CD4-positive, alpha-beta T cell treated with Interleukin-2 at 100 ng/mL for 4 hours (primary cell): ENCODE measurements at places on chromosomes 16 and 17.

DNA sequence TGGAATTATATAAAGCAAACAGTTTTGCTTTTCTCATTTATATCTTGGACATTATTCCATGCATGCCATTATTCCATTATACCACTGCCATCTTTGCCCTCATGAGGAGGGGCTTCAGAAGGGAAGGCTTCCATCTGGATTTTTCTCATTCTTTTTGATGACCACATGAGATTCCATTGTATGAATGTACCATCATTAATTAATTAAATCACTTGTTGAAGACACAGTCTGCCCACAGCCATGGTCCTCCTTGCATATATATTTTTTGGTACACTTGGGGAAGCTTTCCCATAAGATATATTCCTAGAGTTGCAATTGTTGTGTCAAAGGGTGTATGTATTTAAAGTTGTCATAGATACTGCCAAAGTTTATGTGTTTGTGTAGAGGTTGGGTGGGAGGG is 7.1 kb downstream of the ARL4D start:
- no peak for DNase-seq

DNA sequence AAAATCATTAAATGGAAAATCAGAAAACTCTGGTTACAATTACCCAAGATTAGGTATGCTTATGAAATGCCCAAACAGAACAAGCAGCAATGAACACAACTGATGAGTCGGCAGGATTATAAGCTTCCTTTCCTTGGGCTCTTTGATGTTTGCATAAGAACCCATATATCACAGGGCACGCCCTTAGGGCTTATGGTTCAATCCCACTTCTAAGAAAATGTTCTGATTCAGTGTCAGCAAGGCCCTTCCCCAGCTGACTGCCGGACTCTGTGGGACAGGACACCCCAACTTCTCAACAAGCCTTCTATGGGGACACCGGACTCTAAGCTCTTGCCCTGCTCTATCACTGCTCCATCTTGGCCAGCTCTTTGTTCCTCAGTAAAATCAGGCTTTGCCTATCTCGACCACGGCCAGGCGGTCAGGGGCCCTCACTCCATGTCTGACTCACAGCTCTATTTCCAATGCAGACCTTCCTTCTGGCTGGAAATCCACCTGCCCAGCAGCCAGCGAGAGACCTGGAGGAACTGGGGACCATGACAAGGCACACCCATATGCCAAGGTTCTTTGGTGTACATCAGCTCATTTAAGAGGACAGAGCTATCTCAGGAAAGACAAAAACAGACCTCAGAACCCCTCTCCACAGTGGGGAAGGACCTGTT is 26.8 kb downstream of the LITAFD start:
- peak; percentile 29 for DNase-seq

DNA sequence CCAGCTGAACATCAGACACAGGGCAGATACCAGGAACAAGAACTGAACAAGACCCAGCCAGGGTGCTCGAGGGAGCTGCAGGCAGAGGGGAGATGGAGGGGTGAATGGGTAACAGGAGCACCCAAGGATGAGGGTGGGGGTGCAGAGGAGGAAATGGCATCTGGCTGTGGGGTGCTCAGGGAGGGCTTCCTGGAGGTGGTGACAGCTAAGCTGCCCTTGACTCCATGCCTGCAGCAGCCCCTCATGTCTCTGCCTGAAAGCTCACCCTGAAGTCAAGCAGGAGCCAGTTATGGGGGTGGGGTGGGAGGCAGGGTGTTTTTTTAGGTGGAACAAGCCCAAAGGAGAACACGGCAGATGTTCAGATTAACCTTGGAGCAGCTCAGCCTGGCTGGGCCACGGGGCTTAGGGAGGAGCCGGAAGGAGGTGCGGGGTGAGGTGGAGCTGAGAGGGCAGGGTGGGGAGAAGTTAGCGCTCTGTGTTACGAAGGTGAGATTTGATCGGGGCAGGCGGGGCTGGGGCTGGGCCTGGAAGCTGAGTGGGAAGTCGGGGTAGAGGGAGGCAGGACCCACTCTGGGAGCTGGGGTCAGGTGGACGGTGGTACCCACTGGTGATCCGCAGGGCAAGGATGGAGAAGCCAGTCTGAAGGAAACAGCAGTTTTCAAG is 143.0 kb downstream of the ENGASE start:
- no peak for DNase-seq

DNA sequence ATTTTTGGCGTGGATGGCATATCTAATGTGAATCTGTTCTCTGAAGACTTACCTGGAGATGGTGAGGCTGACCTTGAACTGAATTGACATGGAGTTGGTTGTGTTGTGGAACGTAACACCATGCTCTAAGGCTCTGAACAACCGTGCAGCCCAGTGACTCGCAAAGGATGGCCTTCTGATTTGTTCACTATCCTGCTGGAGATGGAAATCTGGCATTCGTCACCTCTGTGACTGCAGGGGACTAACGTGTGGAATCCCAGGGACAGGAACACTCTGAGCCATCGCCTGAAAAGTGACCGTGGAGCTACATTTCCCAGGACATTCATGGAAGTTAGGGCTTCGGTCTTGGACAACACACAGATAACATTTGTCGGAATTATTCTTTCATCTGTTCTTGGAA is 61.1 kb downstream of the BANP start:
- DNase-seq = no peak

GRCh38 chr17:72350073-72350472 is 229.3 kb downstream of the SOX9 start:
- DNase-seq = no peak

DNA sequence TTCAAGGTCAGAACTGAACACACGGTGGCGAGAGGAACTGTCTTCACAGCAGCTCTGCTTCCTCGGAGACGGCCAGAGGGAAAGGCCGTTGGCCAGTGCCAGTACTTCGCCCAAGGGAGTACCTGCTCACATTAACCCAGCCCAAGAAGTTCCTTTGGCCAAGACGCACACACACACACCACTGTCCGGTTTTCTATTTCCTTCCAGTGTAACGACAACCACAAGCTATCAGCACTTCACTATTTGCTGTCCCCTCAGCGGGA is 744 bp upstream of the GGNBP2 start:
- peak; percentile 15 for DNase-seq

GRCh38 chr17:48406936-48407567 is 23.0 kb downstream of the SKAP1 start:
- DNase-seq = no peak

DNA sequence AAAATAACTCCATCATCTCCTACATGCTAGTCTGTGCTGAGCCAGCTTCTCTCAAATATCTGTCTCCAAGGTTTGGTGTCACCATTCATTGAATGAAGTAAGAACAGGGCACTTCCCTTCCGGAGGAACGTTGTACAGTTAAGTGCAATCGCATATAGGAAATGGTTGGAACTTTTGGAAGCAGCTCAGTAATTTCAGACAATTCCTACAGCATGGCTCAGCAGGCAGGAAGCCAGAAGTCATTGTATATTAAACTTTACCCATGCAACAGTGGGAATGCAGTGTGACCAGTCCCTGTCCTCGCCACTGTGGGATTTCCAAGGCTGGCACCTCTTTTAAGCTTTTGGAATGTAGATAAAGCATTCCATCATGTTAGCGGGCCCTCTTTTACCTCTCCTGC is 51.1 kb upstream of the MYH2 start:
- DNase-seq = no peak

DNA sequence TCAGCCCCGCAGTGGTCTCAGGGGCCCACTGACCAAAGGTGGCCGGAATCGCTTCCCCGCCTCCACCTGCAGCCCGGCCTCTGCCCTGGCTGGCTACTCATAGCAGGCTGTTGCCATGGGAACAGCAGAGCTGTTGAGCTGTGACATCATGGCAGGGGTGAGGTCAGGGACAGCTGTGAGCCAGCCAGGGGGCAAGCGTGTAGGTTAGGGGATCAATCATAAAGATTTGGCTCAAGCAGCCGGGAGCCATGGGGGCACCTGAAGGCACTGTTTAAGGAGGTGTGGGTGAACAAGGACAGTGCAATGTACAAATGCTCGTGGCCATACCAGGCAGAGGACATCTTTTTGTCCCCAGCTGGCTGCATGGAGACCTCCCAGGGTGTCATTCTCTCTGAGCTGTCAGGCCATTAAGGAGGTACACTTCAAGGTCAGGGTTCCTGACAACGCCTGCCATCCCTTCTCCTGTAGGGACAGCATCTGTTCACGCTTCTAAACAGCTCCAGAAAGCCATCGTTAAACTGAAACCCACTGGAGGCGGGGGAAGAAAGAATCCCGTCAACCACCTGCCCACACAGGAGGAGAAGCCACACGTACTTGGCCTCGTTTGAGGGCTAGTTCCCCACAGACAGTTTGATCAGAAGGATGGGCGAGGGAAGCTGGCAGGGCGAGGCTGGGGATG is at the start of gene CEP295NL:
Gene CEP295NL, minus strand, starts transcription at position 101 of the 679 bp plus-strand sequence. CDS start 1,373 bp downstream, outside the sequence.
- no peak for DNase-seq

DNA sequence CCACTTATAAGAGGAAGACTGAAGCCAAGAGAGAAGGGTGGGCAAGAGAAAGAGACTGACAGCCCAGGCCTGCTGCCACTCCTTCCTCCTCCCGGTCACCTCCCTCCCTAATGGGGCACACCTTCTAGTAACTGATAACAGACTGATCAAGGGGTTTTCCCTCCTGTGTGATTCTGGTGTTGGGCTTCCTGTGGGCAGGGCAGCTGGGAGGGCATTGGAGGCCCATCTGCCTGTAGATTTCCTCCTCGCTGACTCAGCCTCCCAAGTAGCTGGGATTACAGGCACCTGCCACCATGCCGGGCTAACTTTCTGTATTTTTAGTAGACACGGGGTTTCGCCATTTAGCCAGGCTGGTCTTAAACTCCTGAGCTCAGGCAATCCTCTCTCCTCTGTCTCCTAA is 16.2 kb downstream of the CA4 start:
- peak; percentile 10 for DNase-seq

- DNase-seq = no peak
Measured at GRCh38 chr17:73224663-73225305, 31.9 kb downstream of the COG1 start.

DNA sequence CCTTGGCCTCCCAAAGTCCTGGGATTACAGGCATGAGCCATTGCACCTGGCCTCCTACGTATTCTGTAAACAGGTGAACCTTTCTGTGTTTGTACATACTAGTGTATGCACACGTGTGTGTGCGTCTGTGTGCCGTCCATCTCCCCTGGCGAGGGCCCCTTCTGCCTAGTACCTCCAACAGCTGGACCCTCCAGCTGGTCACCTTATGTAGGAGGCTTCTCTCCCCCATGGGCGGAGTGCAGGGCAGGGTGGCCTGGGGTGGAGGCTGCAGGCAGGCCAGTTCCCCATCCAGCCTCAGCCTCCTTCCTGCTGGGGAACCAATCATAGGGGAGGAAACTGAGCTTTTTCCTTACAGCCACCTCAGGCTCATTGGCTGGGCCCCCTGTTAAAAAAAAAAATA is 24.4 kb upstream of the DOC2B start:
- DNase-seq = no peak

DNA sequence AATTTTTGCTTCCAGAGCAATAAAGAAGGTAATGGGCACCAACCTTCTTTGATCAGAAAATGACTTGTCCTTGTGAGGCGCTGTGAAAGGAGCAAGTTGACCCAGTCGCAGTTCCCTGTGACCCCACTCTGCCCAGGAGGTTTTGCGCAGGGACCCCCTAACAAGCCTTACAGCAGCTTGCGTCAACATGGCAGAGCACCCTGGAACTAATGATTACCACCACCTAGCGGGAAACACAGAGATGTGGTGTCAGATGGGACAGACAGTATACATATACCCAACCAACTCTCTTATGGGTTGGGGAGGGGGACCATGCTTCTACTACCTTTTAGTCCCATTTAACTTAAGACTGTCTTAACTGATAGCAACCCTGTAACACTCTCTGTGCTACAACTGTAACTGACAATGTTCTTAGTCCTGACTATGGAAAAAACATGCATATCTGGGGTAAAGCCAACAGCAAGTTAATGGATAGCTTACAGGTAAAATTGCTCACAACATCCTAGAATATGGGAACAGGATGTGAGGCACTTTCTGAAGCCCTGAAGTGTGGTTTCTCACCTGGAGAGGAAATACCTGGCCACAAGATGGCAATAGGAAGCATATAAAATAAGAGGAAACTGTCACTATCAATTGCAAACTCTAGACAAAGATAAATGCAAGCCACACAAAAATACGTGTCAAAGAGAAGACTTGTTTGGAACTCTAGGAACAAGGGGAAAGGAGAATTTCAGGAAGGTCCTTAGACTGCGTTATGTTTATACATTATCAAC is 3.0 kb downstream of the KARS1 start:
- peak; percentile 43 for DNase-seq

DNA sequence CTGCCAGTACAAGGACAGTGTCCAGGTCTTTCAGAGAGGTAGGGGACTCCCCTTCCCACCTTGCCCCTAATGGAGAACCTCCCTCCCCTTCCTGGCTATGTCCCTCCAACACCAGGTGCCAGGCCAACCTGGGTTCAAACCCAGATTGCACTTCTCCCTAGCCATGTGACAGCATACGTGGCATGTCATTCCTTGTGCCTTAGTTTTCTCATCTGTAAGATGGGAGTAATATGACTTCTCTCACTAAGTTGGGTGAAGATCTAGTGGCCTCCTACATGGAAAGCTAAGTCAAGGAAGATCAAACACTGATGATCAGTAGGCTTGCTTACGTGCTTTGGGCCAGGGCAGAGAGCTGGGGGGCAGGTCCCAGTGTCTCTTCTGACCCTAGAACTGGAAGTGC is 8.8 kb downstream of the FCSK start:
- no peak for DNase-seq

GRCh38 chr16:54938212-54939028 is 7.8 kb downstream of the IRX5 start:
- DNase-seq = no peak

DNA sequence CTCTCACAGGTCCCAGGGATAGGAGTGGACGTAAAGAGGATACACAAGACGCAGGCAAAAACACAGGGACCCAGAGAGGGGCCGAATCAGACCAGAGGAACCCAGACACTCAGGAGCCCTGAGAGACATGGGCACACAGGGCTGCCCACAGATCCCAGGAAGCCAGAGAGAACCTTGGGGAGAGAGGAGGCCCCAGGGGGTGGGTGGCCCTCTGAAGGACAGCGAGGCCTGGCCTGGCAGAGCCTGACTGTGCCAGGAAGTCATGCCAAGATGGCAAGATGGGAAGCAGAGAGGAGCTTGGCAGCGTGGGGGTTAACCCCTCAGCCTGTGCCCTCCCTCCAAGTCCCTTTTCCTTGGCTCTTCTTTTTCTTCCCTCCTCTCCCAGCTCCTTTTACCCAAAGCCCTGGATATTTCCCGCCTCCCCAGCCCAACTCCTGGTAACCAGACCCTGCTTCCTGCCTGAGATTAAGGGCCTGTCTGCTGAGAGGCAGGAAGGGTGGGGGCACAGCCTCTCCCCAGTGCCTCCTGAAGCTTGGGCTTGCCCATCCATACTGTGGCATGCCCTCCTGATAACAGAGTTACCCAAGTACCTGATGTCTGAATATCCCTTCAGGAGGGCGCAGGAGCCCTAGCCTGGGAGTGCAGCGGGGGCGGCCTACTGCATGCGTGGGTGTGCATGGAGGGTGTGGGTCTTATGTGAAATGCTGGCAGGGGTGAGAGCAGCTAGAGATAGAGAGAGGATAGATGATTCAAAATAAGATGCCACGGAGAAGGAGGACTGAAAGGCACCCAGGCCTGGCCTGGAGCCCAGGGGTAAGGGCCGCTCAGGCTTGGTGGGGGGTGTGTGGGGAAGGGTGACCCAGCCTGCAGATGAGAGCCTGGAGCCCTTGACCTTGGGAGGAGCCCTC is 6.0 kb upstream of the TBX21 start:
- no peak for DNase-seq
